ENCODE measurements at places on chromosomes 5 and 9.
A peak's percentile ranks its signal among the peaks of the same experiment; 100 is the strongest.

DNA sequence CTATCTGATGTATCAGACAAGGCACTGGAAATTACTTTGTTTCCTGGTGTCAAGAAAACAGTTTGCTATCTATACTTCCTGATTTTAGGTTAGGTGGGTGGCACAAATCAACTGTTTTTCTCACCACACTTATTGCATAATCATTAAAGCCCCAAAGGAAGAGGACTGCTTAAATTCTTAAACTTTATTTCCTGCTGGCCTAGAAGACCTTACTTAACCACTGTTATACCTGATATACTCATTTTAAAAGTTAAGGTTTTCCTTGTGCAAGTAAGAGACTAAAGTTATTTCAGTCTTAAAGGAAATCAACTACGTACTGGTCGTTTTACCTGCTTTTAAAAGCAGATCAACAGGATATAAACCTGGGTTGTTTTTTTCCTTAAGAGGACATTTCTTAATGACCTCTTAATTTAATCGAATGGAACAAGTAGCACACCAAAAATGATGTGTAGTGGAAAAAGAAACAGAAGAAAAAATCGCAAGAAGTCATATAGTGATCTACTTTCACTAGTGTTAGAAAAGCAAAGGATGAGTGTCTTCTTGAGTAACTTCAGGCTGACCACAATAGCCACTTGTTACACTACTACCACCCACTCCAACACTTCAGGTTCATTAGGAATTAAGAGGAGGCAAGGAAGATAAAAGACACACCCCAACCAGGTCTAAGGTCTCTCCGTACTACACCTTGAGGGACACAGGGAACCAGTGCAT is 974 bp downstream of the CLINT1 start:
- no peak for DNase-seq

DNA sequence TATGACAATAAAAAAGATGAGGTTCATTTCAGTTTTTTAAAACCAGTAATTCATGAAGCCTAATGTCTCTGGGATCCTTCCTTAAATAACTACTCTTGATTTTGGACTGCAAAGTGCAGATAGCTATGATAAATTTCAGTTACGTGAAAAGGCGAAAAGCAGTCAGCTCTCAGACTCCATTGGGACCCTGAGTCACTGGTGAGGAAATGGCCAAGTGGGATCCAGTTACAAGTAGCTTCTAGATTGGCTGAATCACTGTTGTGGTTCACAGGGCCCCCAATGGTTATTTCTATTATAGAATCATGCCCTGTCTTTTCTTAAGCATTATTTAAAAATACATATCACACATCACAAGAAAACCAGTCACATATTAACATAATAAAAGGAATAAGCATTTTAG is 31.1 kb upstream of the PPP3R2 start:
- DNase-seq, result no peak

DNA sequence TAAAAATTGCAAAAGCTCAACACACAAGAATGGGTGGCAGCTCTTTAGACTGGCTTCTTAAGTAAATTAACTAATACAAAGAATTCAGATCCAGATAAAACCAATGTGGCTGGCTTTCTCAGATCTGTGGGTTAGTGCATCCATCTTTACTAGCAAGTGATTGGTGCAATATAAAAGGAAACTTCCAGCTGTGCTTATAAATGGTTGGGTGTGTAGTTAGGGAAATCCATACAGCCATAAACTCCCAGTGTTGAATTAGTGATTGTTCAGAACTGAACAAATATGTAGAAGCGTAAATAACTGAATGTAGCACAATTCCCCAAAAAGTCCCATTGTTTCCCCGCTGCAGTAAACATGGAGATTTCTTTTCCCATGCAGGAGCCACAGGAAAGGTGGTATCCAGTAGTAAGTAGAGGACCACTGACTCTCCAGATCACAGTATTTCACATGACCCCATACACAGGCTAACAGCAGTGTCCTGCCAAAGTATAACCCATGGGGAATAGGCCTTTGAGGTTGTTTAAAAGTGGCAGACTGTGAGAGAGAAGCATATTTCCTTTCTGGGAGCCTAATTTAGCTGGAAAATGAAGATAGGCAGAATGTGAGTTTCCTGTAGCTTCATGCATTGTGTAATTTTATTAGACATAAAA is 173.1 kb upstream of the SLC12A2 start:
- DNase-seq, result no peak

DNA sequence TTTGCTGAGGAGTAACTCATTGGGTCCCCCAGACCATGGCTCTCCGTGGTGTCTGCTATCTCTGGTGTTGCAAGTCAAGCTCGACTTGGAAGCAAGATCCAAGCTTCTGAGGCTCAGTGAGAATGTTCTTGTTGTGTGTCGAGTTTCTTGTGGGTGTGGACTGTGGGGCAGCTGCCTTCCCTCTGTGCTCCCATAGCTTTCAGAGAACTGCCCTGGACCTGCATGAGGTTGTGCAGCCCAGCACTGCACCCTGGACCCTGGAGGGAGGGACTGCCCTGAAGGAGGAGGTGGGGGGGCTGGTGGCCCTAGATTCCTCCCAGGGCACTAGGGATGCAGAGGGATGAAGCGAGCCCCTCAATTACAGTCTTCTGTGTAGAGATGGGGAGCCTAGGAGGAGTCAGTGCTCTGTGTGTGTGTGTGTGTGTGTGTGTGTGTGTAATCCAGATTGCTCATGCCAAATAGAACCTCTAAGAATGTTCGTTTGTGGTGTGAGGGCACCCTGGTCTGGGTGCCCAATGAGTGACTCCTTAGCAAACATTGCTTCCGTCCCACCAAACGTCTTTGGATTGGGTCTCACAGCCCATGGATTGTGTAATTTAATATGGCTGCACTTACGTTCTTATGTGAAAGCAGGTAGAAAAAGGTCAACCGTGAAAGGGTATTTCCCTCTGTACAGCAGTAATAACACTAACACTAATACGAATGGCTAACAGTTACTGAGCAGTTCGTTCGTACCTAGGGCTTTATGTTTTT is 143.3 kb upstream of the LMX1B start:
- no peak for DNase-seq

GRCh38 chr5:125970631-125971307 is 452.4 kb upstream of the GRAMD2B start:
- DNase-seq, result no peak

- DNase-seq, result no peak
These were observed 37.3 kb upstream of the PLPP1 start for GRCh38 chr5:55572020-55572419.

DNA sequence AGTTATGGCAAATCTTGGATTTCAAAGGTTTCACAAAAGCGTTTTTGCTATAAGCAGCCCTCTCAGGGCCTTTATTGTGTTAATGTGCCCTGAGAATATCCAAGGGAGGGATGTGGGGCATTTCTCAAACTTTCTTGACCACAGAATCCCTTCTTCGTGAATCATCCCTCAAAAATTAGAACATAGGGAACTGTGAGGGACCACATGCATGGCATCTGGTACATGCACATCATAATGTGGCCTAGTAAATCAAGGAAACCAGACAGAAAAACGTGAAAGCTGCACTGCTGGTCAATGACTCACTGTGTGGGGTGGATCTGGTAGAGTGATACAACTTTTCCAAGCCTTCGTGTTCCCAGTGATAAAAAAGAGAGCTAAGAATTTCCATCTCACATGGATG is 22.4 kb downstream of the DDX31 start:
- DNase-seq, result no peak

- DNase-seq, result peak; percentile 65
These were observed 53.0 kb downstream of the CDC14B start for GRCh38 chr9:96566498-96567202.

DNA sequence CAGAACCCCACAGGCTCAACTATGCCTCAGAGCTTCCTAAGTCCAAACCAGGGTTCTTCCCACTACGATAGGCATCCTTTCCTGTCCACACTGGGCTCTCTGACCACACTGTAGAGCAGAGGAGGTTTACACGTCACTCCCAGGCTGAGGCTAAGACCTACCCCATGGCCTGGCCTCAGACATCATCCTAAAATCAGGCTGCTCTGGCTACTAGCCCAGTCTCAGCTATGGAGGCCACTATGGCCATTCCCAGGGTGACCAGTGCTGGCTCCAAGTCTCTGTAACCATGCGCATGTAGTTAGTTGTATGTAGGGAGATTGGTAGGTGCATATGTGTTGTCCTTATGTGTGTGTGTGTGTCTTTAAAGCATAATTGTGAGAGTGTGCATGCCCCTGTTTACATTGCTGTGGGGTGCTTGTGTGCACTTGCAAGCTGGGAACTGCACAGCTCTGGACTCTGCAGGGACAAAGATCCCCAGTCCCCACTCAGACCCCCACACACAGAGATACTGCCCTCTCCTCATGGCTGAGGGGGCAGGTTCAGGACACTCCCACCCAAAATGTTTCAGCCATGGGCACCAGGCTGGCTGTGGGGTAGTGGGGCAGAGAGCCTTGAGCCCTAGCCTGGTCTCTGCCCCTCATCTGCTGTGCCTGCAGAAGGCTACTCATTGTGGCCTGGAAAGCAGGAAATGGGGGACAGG is 12.3 kb downstream of the PDLIM4 start:
- no peak for DNase-seq

DNA sequence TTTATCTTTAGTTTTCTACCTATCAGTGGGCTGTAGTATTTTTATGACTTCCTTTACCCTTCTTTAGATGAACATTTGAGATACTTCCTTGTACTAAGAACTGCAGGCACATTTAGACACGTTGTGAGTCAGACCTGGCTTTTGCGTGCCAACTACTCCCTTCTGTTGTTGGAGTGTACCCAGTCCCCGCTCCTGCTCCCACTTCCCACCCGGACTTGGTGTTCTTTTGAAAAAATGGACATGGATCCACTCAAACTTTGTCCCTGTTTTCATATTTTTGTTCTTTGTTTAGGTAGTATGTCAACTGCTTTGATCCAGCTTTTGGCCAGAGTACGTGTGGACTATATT is 60.7 kb downstream of the PARP8 start:
- DNase-seq, result peak; percentile 23

DNA sequence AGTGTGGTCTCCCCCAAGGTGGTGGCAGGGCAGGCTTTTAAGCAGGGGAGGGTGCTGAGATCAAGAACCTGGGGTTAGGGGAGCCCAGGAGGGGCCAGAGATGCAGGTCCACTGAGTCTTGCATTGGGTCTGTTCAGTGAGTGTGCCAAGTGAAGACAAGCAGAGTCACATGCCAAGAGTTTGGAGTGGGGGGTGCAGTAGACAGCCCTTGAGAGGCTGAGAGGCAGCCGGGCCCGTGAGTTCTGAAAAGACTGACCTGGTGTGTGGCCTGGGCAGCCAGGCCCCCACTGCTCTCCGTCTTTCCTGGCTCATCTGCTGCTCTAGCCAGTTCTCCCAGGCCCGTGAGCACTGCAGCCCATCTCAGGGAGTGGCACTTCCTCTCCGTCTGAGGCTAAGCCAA is 120.0 kb downstream of the DAB2IP start:
- DNase-seq, result peak; percentile 74

DNA sequence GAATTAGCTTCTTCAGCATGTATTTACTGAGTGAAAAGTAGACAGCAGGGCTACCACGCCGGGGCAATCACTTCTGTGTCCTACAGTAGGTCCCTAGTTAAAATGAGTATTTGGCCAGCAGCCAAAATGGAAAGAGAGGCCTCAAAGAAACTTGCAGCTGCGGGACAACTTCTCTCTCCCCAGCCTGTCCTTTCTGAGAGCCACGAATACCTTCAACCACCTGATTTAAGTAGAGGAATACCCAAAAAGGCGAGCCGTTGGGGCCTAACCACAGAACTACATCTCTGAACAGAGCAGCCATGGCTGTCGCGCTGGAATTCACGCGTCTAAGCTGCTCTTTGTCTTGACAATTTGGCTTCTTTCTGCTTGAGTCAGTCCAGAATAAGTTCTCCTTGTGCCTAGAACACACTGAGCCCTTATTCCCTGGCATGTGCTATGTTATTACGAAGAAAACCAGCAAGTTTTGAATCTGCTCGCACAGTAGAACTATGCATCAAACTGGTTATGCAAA is 43.8 kb upstream of the GOLPH3 start:
- DNase-seq, result no peak

DNA sequence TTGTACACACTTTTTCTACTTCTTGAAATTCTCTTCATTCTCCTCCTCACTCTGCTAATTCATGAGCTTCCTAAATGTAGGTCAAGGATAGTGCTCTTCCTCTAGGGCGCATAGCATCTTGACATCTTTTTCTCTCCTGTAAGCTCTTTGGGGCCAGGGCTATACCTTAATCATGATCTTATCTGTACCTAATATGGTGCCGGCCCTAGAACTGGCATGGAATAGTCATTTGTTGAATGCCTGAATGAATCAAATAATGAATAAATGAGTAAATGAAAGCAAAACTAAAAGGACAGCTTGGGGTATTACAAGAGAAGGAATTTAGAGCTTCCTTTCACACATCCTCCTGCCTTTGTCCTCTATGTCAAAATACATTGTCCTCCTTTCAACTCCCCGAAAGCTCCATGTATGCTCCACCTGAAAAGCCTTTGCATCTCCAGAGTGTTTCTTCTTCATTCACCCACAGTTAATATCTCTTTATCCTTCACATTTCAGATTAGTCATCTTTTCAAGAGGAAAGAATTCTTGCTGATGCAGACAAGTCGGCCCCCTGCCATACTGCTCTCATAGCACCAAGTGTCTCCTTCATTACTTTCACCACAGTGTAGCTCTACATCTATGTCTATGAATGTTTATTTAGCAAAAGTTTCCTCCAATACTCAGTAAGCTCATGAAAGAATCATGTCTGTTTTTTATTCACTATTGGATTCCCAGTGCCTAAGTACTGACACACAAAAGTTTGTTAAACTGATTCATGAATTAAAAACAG is 16.4 kb upstream of the PPP2R2B start:
- DNase-seq, result no peak

DNA sequence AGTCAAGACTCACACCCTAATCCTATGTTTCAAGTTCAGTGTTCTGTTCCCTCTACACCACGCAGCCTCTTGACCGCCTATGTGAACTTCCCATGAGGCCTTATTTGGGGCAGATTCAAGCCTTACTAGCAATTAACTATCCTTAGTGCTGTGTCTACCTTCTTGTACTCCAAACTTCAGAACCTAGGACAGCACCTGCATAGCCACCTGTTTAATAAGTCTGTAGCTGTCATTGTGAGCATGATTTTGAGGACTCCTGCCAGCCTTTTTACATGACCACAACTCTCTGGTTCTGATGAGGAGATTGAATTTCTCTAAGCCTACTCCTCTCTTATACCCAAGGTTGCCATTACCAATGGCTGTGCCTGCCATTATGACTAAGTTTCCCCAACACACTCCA is 50.8 kb upstream of the PCSK1 start:
- no peak for DNase-seq

DNA sequence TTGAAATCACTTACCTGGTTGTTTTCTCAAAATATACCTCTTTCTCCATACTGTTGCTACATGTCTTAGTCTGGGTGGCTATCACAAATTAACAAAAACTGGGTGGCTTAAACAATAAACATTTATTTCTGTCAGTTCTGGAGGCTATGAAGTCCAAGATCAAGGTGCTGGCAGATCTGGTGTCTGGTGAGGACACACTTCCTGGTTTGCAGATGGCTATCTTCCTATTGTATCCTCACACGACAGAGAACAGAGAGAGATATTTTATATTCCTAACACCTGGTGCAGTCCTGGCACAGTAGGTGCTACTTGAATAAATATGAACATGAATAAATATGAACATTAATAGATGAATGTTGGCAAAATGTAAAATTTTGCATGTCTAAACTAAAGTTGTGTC is 164.3 kb upstream of the ACOT12 start:
- no peak for DNase-seq

Measured in uterus (tissue), 4 donors.